ENCODE measurements at places on chromosomes 16 and 17. TPM values are rescaled to one million over a fixed set of nuclear protein-coding genes. Genes with fewer than 3 reads are reported as not detected.
A peak's percentile ranks its signal among the peaks of the same experiment; 100 is the strongest.

QPRT gene
- 7.4 TPM for total RNA-seq

FA2H gene
- not detected for total RNA-seq

CFAP119 gene
- 2.7 TPM for total RNA-seq

CDH8 gene
- not detected for total RNA-seq

ANKRD40CL gene
- not detected for total RNA-seq

PLCG2 gene
- total RNA-seq: 0.09 TPM

AGRP gene
- total RNA-seq: not detected

G6PC1 gene
- not detected for total RNA-seq

FAM171A2 gene
- 3.1 TPM for total RNA-seq

C1QL1 gene
- not detected for total RNA-seq

ATXN1L gene
- 16.0 TPM for total RNA-seq

WNT3 gene
- total RNA-seq: 0.65 TPM

GRCh38 chr17:82449131-82449882, 1.2 kb downstream of the CYBC1 start:
- no peak for DNase-seq

- peak; percentile 96 for DNase-seq
These were observed 2.5 kb downstream of the KRT32 start for GRCh38 chr17:41464682-41465081.

- DNase-seq: peak; percentile 86
These were observed 14.6 kb downstream of the SMTNL2 start for GRCh38 chr17:4598776-4599504.

GRCh38 chr16:56779906-56780305, 50.0 kb downstream of the NUP93 start:
- DNase-seq: no peak

DNA sequence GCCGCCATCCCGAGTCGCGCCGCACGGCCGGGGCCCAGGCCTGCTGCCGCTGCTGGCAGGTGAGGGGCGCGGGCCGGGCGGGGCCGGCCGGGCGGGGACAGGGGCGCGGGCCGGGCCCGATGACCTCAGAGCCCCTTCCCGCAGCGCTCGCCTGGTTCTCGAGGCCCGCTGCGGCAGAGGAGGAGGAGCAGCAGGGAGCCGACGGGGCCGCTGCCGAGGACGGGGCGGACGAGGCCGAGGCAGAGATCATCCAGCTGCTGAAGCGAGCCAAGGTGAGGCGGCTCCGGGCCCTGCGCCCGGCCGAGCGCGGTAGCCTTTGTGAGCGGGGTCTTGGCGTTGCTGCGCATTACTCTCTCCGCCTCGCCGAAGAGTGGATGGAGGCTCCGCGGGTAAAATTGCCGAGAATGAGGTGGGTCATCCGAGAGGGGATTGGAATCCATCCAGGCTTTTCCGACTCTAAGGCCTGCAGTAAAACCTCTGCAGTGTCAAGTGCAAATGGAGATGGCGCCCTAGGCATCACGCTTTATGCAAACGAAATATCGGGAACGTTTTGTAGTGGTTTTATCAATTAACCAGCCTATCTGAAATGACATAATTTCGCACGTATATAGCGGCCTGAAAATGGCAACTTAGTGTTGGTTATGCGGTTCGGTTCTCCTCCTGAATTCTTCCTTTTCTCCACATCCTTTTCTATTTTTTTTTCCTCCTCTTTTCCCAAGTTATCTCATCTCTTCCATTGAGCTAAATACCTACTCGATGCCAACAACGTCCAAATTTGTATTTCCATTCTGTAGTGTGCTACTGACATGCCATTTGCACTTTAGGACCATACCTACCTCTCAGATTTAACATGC, 577 bp downstream of the TTC19 start:
- peak; percentile 50 for DNase-seq

- no peak for DNase-seq
These were observed 321.4 kb downstream of the HAPSTR1 start for GRCh38 chr16:9412915-9413264.

GRCh38 chr16:72425571-72426341, 253.8 kb upstream of the PMFBP1 start:
- DNase-seq: no peak

- peak; percentile 61 for DNase-seq
These were observed at the start of the genes C16orf86 and ENKD1 for GRCh38 chr16:67666559-67667452. C16orf86 (plus strand) TSS chr16:67666814; CDS start chr16:67666971, 157 bp downstream. ENKD1 (minus strand) TSS chr16:67666750; CDS start chr16:67666442, 308 bp downstream.

DNA sequence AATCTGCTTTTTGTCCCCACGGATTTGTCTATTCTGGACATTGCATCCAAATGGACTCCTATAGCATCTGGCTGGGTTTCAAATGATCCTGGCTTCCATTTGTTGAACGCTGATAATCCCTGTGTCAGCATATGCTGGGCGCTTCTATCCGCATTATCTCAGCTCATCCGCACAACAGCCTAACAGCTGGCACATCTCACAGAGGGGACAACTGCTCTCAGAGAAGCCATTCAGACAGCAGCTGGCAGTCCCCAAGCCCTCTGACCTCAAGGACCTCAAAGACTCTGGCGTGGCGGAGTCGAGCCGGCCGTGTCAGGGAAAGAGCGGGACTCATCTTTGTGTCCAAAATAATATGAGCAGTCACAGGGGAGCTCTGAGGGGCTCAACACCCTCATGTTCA, 82.3 kb downstream of the NT5M start:
- no peak for DNase-seq

DNA sequence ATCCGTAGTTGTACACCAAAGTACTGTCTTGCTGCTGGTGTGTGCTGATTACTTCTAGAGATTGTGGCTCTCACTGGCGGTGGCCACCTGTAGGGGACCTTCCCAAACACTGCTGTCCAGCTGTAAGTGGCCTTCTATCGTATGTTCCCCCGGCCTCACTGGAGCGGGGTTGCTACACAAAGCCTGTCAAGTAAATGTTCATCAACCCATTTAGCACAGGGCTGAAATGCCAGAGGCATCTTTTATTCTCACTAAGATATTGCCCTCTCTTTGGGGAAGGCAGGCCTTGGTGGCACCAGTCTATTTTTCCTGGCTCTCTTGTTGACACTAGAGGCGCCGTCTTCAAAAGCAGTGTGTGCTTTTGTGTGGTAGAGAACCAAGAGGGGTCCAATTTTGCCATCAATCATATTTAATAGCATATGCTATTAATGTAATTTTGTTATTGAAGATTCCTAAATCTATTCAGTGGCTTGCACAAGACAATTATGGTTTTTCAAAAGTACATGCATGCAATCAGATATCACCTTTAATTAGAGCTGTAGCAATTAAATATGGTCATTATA, 514.4 kb upstream of the SALL1 start:
- DNase-seq: no peak

DNA sequence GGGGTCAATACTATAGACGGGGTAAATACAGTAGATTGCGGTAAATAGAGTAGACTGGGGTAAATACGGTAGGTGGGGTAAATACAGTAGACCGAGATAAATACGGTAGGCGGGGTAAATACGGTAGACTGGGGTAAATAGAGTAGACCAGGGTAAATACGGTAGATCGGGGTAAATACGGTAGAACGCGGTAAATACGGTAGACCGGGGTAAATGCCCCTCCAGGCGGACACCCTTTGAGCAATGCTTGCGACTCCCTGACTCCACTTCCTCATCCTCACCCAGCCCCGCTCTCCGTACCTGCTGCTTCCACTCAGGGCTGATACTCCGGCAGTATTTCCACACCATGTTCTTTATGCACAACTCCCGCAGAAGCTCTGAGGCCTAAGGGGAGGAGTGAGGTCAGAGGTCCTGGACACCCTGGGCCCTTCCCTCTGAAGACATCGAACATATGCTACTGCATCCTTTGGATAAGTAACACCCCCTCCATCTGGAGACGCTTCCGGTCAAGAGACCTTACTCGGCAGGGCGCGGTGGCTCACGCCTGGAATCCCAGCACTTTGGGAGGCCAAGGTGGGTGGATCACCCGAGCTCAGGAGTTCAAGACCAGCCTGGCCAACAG, 13.3 kb upstream of the CRK start:
- no peak for DNase-seq

DNA sequence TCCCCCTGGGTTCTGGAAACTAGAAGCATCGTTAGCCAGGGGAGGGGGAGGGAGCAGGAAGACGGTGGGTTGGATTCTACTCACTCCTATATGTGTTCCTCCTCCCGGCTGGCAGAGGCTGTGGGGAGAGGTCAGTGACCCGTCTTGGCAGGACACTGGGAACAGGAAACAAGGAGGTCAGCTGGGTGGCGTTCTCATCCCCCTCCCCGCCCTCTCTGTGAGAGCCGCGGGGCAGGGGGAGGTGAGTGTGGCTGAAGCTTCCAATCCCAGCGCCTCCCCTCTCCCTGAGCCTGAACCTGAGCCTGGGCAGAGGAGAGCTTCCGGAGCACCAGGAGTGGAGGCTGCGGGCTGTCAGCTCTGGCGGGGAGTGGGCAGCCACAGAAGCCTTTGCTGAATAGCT, 12.5 kb downstream of the GPRC5C start:
- no peak for DNase-seq

DNA sequence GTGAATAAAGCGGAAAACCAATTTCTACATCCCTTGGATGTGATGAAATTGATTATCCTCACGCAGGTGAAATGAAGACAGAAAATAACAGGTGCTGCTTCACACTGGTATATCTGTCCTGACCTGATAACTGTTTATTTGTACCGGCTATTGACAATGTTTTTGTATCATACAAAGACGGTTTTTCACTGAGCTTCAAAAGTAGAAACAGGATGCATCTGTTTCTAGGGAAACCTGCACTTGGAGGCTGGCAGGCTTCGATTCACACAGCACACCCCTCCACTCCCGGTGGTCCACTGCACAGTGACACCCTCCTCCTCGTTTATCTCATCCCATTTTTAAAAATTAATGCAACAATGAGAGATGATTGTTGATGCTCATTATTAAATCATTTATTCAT, 104.5 kb downstream of the CPPED1 start:
- DNase-seq: no peak

DNA sequence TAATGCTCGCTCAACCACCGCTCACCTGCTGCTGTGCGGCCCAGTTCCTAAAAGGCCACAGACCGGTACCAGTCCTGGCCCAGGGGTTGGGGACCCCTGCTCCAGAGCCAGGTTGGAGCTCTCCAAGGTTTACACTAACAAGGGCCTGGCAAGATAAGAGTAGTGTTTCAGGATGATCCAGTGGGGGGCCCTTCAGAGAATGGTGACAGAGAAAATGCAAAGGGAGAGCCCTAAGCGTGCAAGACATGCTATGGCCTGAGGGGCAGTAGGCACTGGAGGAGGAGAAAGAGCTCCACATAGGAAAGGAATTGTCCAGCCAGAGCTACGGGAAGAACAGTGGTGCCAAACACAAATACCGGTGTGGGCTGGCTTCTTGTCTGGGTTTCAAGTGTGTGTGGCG, 233.4 kb downstream of the STX8 start:
- no peak for DNase-seq

DNA sequence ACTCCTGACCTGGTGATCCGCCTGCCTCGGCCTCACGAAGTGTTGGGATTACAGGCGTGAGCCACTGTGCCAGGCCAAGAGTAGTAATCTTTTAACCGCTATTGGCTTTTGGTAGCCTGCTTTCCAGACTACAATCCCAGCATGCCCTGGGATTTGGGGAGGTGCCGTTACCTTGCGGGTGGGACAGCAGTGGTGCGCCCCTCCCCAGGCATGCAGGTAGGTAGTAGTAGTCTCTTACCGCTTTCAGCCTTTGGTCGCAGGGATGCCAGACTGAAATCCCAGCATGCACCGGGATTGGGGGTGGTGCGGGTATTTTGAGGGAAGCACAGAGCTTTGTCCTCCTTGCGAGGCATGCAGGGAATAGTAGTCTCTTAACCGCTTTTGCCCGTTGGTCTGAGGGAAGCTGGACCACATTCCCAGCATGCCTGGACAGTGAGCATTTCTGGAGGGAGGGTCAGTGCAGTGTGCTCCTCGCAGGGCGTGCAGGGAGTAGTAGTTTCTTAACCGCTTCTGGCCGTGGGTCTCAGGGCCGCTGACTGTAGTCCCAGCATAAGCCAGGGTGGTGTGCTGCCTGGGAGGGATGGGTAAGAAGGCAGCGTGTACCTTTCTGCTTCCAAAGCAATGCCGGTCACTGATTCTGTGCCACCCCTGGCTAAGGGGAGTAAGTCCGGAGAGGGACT, 1686.8 kb downstream of the TP53TG3F start:
- no peak for DNase-seq

DNA sequence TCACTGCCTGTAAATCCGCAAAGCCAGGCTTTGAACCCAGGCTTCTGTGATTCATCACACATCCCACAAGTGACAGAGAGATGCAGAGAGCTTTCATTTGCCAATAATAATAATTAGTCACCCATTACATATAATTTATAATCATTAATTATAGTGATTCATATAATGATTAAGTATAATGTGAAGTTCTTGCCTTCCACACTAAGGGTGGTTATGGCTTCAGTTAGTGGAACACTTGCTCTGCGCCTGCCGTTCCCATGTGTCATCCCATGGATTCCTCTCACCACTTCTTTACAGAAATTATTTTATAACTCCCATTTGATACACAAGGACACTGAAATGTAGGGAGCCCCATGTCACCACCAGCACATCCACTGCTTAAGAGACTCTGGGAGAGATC, 39.8 kb upstream of the XYLT1 start:
- DNase-seq: peak; percentile 23

DNA sequence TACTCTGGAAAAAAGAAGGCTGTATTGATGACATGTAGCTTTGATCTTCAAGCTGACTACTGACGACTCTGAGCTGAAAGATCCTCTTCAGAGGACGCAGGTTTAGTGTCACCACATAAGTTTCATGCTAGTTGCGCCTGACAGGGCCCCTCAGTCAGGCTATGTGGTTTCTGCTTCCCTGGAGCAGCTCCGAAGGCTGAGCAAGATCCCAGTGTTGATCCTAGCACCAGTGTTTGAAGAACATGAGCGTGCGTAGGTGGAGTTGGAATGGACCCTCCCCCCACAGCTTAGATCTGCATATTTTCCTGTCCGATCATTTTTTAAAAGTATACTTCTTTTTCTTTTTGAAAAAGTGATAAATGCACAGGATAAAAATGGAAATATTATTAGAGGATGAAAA, 17.3 kb downstream of the BANP start:
- DNase-seq: no peak

DNA sequence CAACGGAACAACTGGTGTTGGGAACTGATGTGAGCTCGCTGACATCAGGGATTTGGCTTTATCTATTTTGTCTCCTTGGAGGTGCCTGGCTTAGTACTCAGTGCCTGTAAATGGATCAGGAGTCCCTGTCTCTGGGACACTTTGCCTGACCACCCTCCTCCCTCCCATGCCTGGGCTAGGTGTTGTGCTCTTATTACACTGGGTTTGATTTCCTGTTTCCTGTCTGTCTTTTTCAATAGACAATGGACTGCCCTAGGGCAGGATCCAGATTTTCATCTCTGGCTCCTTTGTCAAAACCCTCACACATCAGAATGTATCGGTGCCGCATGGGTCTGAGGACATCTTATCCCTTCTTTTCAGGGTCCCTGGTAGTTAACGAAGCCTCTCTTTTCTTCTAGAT, 223.6 kb upstream of the ASIC2 start:
- DNase-seq: no peak

DNA sequence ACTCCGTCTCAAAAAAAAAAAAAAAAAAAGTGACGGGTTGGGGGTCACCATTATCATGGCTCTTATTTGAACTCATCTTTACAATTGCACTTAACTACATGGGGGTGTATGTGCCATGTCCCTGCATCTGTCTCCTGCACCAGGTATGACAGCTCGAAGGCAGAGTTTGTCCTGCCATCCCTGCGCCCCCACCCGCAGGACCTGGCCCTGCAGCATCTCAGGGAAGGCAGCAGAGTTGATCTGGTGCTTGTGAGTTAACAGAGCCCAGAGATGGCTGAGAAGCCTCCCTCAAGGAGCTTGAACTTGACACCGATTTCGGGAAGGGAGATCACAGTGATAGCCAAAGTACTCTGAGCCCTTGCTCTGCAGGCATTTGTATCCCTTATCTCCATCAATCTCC, 44.8 kb downstream of the C16orf82 start:
- no peak for DNase-seq

- DNase-seq: no peak
These were observed 250.1 kb upstream of the PSMD7 start for GRCh38 chr16:74046524-74046923.

GRCh38 chr17:65637786-65638185, 76.3 kb upstream of the AXIN2 start:
- DNase-seq: no peak
